Hematopoietic multipotent progenitor cell (in vitro differentiated cells): ENCODE measurements at places on chromosomes 11 and 22.

GRCh38 chr11:2694495-2694894 is 5.3 kb downstream of the KCNQ1OT1 start:
- DNase-seq: no peak

DNA sequence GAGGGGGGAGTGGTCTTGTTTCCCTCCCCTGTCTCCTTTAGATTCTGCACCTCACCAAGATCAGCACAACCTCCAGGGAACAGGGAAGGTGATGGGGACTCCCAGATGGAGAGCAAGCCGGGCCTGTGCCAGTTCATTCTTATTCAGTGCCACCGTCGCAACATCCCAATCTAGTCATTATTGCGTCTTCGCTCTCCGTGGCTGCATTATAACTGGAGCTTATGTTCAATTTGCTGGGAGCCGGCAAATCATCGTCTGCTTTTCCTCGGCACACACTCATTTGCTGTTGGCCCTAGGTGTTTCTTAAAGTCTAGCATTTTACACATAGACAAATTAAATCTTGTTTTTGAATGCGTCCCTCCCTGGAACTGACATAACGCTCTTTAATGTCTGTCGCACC is 1269.7 kb downstream of the BRD1 start:
- DNase-seq: no peak

DNA sequence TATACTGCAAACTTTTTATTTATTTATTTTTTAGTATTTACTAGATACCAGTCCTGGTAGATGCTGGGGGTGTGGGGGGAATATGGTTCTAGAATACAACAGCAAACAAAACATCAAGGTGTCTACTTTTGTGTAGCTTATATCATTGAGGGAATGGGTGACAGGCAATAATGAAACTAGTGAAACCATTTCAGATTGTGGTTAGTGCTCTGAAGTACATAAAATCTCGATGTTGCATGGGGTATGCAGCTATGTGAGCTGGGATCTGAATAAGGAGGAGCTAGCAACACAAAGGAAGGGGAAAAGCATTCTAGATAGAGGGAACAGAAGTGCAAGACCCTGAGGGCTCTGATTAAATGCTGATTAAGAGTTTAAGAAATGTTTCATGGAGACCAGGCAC is 103.5 kb downstream of the WT1 start:
- no peak for DNase-seq

- no peak for DNase-seq
These were observed 180.4 kb upstream of the B3GAT1 start for GRCh38 chr11:134592391-134592990.
